ENCODE measurements at places on chromosomes 6 and 20.

DNA sequence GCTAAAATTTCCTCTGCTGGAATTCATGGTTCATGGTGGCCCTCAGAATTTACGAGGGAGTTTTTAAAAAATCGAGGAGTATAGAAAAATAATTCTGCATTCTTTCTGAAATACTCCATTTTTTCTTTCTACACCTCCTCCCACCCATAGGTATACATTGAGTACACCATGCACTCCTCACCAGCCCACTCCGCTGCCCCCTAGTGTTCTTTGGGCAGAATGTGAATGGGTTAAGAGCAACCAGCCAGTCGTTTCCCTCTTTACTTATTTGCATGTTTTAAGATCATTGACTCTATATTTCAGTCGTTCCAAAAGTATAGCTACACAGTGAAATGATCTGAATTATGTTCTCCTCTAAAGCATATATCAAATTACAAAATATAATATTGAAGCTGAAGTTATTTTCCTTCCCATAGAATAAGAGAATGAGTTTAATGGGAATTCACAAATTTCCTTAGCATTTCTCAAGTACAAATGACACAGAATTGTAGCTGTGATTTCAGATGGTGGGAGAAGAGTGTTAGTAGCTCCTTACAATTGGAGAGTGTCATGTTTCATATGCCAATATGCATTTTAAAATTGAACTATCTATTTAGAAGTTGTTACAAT lies 977.7 kb upstream of the SLC35B3 start:
- DNase-seq = no peak

- DNase-seq = no peak
Observed at GRCh38 chr6:125195526-125195925, 42.0 kb downstream of the TPD52L1 start.

DNA sequence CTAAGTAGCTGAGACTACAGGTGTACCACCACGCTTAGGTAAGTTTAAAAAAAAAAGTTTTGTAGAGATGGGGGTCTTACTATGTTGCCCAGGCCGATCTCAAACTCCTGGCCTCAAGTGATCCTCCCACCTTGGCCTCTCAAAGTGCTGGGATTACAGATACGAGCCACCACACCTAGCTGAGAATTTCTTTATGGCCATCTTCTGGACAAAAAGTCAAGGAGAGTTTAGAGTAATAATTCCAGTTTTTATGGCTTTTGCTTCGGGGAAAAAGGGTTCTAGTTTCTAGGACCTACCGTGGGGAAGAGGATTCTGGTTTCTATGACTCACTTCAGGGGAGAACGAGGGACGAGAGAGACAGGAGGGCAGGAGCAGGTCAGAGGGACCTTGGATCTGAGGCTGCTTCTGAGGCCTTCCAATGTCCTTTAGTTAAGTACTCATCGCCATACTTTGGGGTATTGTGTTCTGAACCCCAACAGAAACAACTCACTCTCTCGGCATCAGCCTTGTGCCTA lies 69.3 kb upstream of the IER3 start:
- no peak for DNase-seq

DNA sequence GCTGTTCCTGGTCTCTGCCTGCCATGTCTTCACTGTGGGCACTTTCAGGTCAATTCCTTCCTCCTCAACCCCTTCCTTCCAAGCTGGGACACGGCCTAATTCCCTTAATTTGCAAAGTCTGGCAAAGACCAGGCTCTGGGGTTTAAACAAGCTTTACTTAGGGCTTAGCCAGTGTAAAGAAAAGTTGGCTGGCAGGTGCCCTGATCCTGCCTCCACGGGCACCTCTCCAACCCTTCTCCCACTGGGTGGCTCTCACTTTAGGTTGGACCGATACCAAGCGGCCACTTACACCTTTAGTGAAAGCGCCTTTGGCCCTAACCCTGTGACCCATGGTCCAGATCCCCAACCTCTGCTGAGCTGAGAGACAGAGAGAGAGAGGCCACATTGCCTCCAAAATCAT lies 13.7 kb upstream of the MLN start:
- DNase-seq = no peak

DNA sequence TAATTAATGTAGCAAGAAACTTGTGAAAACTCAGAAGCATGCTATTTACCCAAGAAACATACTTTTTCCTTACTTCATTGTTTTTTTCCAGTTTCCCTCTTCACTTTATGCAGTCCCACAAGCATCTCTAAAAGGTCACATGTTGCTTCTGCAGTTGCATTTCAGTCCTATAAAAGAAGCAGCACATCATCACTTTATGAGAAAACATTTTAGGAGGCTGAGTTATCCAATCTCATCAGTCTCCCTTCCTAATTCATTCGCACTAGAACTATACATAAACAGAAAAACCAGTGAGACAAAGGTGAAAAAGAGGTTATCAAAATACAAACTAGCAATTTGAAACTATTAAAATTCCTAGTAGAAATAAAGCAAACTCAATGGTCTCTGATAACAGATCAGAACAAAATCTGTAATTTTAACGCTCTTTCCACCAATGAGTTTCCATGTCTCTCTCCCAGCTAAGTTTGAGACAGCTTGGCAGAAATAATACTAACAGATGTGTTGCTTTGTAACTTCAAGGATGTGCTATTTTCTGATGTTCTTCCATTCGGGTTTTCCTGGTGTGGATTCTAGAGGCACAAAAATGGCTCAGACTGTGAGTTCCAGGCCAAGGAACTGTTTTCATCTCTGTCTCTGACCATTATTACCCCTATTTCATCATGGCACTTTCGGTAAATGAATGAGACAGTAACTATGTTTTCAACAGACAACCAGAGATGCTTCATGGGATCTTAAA lies 48.4 kb downstream of the ZHX3 start:
- DNase-seq = no peak

- no peak for DNase-seq
Observed at GRCh38 chr20:41082306-41082705, 53.7 kb downstream of the TOP1 start.

- DNase-seq = no peak
Observed at GRCh38 chr6:34516391-34517324, 39.5 kb downstream of the SPDEF start.

Measured in head of caudate nucleus (tissue), 42 donors.